Body of pancreas (tissue), 4 donors: ENCODE measurements at places on chromosomes 6 and 20. TPM values are rescaled to one million over a fixed set of nuclear protein-coding genes. Genes with fewer than 3 reads are reported as not detected.

DNA sequence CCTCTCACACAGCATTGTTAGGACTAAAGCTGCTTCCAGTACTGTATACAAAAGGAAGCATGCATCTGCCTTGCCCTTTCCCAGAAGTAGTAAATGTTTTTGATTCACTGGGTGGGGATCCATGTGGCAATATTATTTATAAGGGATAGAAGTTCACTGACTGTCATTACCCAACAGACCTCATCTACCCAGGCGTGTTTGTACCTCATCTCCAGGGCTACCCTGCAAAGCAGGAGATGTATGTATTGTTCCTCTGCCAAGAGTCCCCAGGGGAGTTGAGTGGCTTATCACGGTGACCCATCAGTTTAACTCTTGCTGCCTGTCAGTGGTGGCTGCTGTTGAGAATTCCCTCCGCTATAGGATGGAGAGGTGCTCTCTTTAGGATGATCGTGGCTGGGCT, 42.5 kb downstream of the SLC24A3 start:
- no peaks in the 10 kb centered on the region for H3K36me3 ChIP-seq
- no peak overlapping the region for H3K4me3 ChIP-seq
- H3K27ac ChIP-seq = no peak overlapping the region
- no peak for DNase-seq

The SSR1 gene
- total RNA-seq = 50.1 TPM

- H3K27me3 ChIP-seq = no peaks in the 10 kb centered on the region
- no peak for DNase-seq
- no peaks in the 10 kb centered on the region for H3K36me3 ChIP-seq
Measured at GRCh38 chr6:118869350-118869749, 24.6 kb upstream of the ASF1A start.

- no peak overlapping the region for H3K27ac ChIP-seq
- DNase-seq = no peak
- peaks cover 24% of the 10 kb centered on the region for H3K4me1 ChIP-seq
Measured at GRCh38 chr6:36843170-36843569, 3.9 kb upstream of the CPNE5 start.

DNA sequence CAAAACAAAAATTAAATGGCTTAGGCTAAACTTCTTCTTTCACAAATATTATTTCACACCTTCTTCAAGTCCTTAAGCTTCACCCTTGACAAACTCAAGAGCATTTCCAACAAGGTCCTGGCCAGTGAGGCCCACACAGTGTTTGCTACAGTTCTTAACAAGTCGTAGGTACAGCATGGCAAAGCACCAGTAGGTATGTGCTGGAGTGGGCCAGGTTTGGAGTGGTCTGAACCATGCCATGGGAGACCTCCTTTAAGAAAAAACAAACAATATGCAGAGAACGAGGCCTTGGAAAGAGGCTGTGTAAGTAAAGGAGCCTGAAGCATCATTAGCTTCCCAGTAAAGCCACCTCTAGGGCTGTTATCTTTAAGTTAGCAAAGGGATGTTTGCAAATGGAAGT, 154.3 kb upstream of the SNX9 start:
- no peaks in the 10 kb centered on the region for H3K4me1 ChIP-seq
- no peaks in the 10 kb centered on the region for H3K36me3 ChIP-seq
- no peaks in the 10 kb centered on the region for H3K27me3 ChIP-seq
- no peak for DNase-seq
- no peak overlapping the region for H3K27ac ChIP-seq
